Brain pericyte (primary cell): ENCODE measurements at places on chromosomes 3 and 15.

DNA sequence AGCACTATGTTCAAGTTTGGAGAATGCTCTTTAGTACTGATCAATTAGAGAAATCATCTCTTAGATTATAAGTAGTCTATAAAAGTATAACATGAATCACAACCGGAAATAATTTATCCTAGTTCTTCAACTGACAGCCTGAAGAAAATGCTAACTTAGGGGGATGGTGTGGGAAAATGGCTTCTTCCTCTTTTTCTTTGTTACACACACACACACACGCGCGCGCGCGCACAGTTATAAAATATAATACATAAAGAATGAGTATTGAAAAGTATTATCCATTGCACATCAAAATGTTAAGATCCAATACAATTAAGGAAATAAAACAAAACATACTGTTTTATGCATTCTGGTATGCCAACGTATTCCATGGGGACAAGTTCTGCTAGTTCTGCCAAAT, 11.2 kb upstream of the GTF2A2 start:
- no peak for DNase-seq

GRCh38 chr3:39479701-39480414, 12.4 kb downstream of the MOBP start:
- DNase-seq, result no peak

- no peak for DNase-seq
These were observed 234.8 kb upstream of the ARPP21 start for GRCh38 chr3:35404571-35404970.

DNA sequence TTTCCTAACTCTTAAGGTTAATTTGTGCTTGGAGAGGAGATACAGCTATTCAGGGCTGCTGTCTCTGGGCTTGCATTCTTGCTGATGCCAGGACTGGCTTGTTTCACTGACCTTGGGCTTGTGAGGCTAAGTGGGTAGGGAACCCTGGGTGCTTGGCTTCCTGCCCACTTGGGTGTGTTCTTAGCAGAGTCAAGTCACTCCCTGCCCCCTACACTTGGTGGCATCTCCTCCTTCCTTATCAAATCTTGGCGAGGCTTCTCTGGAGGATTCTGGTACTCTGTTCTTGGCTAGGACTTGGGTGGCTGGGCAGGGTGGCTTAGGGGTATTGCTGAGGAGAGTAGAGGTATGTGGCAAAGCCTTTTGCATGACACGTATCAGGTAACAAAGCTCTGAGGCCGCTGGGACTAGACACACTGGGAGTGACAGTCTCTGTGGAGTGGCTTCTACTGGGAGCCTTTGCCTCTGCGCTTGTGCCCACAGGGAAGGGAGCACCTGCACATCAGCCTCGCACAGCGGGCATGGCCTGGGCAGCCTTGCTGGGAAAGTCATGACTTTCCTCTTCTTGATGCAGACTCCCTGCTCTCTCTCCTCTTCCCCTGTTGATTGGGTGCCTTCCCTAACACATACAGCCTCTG, 41.8 kb downstream of the CHCHD6 start:
- no peak for DNase-seq

DNA sequence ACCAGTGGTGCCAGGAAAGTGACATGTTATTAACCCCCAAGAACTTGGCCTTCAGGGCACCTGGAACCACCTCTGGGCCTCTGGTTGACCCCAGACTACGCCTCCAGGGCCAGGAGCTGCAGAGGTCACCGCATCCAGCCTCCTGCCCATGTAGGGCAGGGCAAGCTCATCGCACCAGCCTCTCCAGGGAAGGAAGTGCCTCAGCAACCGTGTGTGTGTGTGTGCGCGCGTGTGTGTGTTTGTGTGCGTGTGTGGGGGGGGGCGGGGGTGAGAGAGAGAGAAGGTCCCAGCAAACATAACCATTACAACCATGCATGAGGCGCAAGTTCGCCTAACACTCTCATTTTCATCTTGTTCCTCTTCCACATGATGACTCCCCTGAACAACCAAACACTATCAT, 31.8 kb downstream of the RAB6B start:
- no peak for DNase-seq

GRCh38 chr3:134991003-134991402, 195.9 kb downstream of the EPHB1 start:
- DNase-seq, result no peak

- no peak for DNase-seq
These were observed 149.7 kb upstream of the SUCLG2 start for GRCh38 chr3:67804089-67804488.

GRCh38 chr3:13590841-13591520, 42.1 kb downstream of the FBLN2 start:
- DNase-seq, result no peak

DNA sequence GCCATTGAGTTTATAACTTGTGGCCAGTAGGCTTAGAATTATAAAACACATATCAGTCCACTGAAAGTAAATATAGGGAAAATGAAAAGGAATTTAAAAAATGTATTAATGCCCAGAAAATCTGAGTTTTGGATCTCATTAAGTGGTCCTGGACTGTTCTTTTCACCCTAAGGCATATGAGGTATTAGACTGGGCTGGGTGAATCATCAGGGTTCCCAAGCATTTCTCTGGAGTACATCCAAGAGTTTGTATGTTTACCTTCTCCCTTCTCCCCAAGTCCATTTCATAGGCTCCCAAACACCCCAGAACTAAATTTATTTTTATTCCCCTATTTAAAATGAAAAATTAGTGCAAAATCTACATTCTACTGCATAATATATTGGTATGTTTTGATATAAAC, 31.9 kb upstream of the SPTSSB start:
- no peak for DNase-seq

- DNase-seq, result no peak
These were observed 16.8 kb upstream of the KCTD6 start for GRCh38 chr3:58474967-58475578.

- no peak for DNase-seq
These were observed 14.6 kb downstream of the IVD start for GRCh38 chr15:40420071-40420713.

- peak; percentile 63 for DNase-seq
These were observed 24.0 kb downstream of the OSBPL10 start for GRCh38 chr3:31957106-31957505.

- no peak for DNase-seq
These were observed 27.8 kb upstream of the ALDH1L1 start for GRCh38 chr3:126208182-126208581.

GRCh38 chr3:8663177-8664061, 18.8 kb upstream of the SSUH2 start:
- no peak for DNase-seq

DNA sequence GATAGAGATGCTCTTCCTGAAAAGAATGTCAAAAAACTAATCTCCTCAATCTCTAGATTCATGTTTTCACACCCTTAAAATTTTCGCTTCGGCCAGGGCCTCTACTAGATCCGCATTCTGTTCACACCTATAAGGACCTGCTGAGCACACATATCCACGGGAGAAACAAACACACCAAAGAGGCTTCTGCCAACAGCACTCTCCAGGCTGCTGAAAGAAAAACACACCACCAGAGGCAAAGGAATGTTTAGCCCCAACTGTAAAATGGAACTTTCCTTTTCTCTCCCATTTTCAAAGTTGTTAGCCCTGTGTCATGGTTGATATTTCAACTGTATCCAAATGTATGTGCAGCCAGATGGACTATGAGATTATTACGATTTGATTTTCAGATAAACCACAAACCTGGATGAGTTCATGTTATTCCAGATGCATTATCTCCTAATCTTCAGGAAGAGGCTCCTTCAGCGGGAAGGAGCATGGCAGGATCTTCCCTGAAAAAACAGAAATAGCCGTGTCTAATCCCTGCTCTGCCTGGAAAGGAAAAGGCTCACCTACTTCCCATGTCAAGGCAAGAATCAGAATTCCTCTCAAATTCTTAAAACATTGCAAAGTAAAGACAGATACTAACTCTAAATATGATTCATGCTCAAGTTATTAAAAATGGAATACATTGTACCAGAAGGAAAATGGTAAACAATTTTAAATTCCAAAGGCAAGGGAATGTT, 442.7 kb upstream of the NR2F2 start:
- DNase-seq, result no peak

GRCh38 chr3:191972714-191973398, 511.9 kb downstream of the PYDC2 start:
- DNase-seq, result no peak

DNA sequence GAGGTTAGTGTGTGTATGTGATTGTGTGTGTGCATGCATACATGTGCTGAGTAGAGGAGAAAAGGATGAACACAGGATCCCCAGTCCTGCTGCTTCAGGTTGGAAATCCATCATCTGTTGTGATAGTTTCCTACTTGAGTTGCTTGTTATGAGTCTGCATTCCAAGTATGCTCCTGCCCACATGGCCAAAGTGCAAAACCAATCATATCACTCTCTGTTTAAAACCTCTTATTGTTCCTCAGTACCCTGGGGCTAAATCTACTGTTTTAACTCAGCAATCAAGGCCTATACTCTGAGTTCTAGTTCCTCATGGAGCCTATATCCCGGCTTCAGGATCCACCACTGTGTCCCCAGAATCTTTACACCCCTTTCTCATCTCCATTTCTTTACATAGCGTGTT, 139.9 kb upstream of the TLE3 start:
- no peak for DNase-seq

- DNase-seq, result no peak
These were observed 32.8 kb downstream of the SLTM start for GRCh38 chr15:58900631-58901030.

- no peak for DNase-seq
These were observed 69.2 kb downstream of the ISG20 start for GRCh38 chr15:88707771-88708654.

DNA sequence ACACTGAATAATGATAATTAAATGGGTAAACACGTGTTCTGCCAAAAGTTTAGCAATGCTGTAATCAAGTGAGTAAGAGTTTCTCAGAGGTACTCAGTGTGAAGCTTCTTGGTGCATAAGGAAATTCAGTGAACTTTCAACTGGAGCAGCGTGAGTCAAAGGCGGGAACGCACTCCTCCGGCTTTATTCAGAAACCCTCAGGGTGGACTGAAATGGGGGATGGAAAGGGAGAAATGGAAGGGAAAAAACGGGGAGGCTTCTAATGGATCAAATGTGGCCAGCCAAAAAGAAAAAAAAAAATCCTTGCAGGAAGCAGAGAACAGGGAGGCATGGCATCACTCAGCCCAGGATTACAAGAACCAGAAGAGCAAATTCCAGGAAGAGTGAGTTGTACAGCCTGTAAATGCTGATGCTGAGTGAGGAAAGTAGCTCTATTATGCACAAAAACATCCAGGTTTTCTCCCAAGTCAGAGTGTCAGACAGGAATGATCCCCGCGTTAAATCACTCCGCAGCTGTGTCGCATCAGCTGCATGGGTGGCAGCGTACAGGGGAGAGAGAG, 85.3 kb downstream of the ASB7 start:
- no peak for DNase-seq

GRCh38 chr3:34207002-34207401, 408.6 kb downstream of the PDCD6IP start:
- no peak for DNase-seq

GRCh38 chr15:39207532-39208115, 373.3 kb upstream of the THBS1 start:
- DNase-seq, result no peak

DNA sequence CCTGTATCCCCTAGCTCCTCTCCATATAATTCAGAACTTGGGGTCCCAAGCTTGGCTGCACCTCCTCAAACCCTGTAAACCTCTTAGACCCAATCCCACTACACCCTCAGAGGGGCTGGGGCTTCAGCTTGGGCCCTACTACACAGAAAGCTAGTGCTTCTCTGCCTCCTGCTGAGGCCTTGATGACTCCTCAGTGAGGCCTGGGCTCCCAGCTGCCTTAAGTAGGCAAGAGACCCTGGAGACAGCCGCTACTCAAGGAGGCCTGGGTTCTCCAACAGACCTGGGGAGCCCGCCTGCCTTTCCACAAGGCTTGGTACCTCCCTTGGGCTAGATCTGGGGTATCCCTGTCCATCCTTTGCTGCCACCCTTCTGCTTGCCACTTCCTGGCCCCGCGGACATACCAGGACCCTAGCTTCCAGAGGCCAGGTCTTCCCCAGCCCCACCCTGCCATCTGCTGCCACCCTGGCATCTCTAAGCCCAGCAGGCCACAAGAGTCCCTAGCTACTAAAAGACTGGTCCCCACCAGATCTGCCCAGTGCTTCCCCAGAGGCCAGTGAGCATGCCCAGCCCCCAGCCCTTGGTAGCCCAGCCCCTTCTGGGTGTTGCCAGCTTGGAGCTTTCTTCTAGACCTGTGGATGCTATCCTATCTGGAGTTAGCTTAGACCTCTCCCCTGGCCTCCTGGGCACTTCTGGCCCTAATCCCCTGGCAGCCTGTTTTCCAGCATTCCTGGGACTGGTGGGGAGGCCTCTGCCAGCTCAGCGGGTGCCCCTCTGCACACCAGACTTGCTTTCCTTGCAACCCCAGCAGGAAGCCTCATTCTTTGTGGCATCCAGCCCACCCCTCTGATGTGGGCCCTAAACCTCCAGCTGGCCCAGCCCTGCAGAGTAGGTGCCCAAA, 13.7 kb downstream of the C15orf39 start:
- no peak for DNase-seq

GRCh38 chr3:177069514-177070329, 127.6 kb downstream of the TBL1XR1 start:
- DNase-seq, result no peak

DNA sequence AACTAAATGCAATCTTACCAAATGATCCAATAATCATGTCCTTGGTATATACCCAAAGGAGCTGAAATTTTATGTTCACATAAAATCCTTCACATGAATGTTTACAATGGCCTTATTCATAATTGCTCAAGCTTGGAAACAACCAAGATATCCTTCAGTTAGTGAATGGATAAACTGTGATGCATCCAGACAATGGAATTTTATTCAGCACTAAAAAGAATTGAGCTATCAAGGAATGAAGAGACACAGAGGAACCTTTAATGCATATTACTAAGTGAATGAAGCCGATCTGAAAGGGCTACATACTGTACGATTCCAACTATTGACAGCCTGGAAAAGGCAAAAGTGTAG, 168.4 kb downstream of the PDE8A start:
- no peak for DNase-seq

- DNase-seq, result no peak
These were observed 7.9 kb downstream of the ANP32A start for GRCh38 chr15:68812597-68813431.

DNA sequence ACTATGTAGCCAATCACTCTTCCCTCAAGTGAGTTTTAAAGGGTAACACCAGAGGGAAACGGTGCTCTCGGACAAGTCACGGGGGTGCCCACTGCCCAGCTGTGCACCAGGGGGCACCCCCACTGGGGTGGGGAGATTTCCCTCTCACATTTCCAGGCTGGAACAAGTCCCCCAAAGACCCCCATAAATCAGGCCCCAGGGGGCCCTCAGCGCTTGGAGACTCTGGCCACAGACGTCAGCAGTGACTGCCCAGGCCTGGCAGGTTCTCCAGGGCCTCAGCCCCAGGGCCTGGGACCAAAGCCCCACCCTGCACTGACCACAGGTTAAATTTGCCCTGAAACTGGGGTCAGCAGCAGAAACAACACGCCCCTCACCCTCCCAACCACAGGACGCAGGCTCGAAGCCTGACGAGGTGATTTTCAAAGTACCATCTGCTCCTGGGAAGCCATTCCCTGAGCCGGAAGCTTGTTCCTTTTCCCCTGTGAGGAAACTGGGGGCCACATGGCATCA, 17.0 kb downstream of the XXYLT1 start:
- DNase-seq, result no peak
